CD4-positive, alpha-beta T cell treated with Interleukin-21 for 1 hour (primary cell): ENCODE measurements at places on chromosomes 7 and 10.

GRCh38 chr10:11721806-11722205 lies 20.4 kb upstream of the ECHDC3 start:
- DNase-seq = no peak

GRCh38 chr10:91366704-91367103 lies 43.4 kb upstream of the HECTD2 start:
- no peak for DNase-seq

GRCh38 chr7:92680442-92680841 lies 90.3 kb upstream of the FAM133B start:
- DNase-seq = no peak

DNA sequence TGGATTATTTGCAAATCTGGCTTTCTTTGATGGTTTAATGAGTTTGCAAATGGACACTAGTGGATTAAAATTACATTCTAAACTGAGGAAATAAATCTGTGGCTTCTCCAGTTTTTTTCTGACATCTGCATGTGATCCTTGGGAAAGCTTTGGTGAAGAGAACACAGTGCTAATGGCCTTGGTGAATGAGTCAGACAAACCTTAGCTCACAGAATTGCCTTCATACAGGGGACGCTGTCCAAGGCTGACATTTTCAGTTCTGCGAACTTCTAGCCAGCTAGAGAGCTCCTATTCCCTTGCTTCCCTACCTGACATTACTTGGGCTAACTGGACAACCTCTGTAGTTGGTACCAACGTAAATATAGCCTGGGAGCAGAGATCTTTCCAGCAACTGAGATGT lies 21.2 kb downstream of the BMPER start:
- no peak for DNase-seq

GRCh38 chr7:139823959-139824521 lies 5.0 kb upstream of the TBXAS1 start:
- no peak for DNase-seq

DNA sequence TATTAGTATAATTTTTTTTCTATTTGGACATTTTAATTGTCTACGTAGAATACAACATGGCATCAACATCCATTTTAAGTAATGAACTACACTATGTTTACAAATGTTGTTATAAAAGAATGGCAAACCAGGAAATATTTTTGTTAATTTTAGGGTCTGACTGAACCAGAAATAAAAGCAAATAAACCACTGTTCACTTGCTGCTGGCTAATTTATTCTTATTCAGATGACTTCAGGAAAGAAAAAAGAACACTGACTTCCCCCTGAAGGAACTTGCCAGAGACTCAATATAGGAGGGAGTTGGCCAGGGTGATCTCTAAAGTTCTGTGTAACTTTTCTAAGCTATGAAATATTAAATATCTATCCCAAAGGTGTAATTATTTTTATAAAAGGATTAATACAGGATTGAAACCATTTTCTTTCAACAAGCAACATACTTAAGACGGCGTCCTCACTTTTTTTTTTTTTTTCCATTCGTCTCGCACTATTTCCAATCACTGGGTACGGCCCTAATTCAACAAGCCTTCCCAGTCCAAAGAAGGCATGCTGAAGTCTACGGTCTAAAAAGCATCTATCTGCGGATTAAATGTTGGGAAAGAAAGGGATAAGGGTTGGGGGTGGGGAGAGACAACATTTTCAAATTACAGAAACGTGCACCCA lies 1.2 kb downstream of the USP6NL start:
- DNase-seq = no peak

DNA sequence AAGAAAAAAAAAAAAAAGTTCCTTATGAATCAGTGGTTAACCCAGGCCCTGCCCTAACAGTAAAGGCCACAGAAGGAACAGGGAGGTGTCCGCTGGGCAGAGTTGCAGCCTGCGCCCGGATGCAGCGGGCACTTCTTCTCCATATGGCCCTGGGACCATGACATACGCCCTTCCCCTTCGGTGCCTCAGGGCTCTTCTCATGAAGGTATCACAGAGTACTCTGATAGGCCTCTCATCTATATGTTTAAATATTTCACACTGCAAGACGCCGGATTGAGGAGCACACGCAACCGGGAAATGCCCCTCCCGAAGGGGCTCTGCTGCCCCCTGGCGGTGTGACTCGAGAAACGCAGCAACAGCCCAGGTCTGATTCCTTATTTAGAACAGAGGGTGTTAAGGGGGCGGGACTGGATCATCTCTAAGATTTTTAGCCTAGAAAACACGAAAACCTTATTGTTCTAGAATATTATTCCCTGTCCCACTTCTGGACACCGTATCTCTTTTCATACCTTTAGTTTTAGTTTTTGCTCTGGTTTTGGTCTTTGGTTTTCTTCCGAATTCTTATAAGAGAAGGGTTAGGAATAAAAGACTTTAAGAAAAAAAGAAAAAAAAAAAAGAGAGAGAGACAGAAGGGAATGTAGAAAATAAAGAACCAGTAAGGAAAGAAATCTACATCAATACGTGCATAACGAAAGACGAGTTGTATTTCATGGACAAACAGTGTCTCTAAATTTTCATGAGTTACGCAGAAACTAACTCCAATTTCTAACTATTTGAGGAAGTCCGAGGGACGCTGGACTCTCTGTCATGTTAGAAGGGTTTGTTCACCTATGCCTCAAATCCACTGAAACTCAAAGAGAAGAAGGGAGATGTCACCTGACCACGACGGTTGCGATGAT lies 12.0 kb downstream of the DAGLB start:
- DNase-seq = peak; percentile 89

DNA sequence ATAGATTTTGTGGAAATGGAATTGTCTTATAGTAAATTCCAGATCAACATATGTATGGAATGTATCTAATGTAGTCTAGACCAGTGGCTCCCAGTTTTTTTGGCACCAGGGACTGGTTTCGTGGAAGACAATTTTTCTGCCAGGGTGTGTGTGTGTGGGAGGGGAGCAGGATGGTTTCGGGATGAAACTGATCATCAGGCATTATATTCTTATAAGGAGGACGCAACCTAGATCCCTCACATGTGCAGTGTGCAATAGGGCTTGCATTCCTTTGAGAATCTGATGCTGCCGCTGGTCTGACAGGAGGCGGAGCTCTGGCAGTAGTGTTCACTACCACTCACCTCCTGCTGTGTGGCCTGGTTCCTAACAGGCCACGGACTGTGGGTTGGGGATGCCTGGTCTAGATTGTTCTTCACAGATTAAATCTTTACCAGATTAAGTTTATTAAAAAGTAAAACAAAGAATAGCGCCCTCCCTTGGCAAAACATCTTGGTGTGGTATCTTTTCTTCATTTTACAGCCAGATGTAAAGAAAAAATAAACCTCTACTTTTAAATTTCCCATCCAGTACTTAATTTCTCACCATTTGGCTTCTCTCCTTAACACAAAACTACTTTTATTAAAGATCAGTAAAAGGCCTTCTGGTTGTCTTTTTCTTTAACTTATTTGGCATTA lies 48.4 kb downstream of the SEPTIN7 start:
- DNase-seq = no peak

- DNase-seq = no peak
These were observed 22.5 kb upstream of the TNRC18 start for GRCh38 chr7:5445981-5446594.

DNA sequence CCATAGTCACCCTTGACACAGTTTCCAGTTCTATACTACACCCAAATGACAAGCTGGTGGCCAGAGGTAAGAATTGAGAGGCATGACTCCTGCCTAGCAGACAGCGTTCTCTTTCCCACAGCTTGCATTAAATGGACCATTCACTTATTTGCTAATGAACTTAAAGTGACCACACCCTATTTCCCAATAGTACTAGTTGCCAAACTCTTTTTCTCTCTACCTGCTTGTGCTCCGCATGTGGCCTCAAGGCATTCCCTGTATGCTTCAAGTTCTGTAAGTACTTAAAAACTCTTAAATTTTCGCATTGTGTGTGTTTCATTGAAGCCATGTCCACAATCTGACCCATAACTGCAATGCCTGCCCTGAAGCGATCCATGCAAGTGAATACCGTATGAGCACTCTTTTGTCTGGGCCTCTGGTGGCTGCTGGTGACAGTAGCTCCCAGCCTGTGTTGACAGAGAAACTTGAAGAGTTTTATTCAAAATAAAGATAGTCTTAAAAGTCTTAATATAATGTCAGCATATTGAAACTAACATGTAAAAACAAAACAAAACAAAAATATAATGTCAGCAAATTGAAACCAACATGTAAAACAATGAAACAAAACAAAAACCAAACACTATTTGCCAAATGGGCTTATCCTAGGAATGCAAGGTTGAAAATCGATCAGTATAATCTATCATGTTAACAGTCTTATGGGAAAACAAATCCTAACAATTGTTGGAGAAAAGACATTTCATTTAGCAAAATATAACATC lies 73.6 kb downstream of the CCSER2 start:
- DNase-seq = no peak

DNA sequence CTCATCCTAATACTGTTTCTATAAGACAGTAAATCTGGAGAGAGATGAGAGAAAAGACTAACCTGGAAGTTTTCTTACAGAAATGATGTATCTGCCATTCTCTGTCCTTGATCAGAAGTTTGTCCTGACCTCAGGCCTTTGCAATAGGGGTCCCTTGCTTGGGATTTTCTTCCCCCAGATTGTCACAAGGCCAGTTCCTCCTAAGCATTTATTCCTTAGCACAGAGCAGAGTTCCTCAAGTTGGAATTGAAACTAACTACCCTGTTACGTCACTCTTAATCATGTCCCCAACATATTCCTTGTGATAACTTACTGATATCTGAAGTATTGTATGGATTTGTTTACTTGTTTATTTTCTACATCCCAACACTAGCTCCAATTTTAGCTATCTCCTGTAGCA lies 202.1 kb downstream of the COBL start:
- no peak for DNase-seq

GRCh38 chr10:5525561-5526341 lies 990 bp downstream of the CALML3 start:
- no peak for DNase-seq

DNA sequence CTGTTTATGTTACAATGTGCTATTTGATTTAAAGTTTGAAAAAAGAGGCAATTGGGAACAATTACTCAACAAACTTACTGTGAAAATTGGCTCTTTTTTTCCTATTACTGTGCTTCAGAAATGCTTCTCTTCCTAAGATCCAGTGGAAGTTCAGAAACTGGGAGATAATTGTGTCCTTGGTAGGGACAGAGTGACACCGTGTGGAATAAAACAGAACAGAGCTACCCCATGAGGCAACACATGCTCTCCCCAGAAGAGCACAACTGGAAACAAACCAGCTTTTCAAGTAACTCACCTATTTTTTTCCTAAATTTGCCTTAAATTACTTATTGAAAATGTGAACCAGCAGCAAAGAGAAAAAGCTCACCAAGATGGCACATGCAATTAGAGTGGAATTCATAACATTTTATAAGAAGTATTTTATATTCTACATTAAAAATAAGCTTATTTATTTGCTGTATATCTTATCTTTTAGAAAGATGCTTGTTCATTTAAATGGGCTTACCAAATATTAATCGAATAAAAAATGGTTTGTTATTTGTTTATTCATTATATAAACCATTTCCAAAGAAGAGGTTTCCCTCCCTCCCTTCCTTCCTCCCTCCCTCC lies 346.1 kb upstream of the ANKRD30A start:
- no peak for DNase-seq

DNA sequence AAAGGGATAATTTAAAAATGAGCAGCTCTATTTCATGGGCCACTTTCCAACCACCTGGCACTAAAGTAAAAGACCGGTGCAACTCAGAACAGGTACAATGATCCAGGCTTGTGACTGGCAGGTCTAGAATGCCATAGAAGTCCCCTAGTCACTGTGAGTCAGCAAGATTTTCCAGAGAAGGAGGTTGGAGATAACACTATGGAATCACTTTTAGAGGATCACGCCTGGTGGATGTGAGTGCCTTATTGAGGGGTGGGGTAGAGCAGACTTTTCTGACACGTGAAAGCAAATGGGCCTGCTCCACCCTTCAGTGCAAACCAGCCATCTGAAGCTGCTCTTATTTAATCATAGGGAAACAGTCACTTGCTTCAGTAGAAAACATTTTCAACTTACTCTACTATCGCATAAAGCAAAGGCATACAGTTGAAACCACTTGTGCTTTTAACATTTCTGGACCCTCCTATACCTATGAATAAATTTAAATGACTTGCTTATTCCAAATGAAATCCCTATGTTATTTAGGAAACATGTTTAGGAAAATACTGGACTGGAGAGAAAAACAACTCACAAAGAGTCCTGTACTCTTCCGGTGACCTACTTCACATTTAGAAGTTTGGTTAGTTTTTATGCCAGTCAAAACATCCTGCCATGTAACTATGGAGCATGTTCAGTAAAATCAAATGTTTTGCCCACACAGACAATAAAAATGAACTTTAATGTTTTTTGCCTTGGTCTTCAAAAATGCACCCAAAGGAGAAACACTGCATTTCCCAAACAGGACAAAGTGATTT lies 21.5 kb upstream of the AKR1C1 start:
- no peak for DNase-seq

DNA sequence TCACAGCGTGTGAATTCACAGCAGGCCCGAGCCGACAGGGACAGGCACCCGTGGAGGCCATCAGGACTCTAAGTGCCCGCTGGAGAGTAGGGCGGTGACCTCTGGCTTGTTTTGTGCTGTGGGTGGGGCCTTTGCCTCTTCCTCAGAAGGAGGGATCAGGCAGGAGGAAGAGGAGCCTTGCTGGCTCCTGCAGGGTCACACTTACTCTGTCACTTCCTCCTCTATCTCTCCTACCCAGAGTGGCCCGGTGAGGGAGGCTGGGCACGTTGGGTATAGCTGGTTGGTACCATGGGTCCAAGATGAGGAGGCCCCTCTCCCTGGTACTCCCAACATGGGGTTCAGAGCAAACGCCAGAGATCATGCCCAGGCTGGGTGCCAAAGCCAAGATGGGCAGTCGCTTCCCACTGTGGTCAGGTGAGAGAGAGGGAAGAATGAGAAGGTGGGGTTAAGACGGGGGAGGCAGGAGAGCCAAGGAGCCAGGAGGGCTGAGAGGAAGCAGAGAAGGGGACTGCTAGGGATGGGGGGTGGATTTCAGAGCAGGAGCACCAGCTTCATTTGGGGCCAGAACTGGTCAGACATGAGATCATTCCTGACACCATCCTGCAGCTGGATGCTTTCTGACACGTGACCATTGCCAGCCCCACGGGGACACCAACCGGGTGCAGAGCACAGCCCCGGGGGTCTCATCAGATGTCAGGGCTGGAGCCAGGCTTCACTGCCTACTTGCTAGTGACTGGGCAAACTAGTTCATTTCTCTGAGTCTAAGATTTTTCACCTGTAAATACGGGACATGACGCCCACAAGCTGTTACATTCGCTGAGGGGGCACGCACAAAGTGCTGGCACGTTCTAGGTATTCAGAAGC lies 54.8 kb upstream of the CACUL1 start:
- no peak for DNase-seq

- no peak for DNase-seq
These were observed 33.5 kb upstream of the SLC26A3 start for GRCh38 chr7:107836237-107837144.

- DNase-seq = no peak
These were observed 374.9 kb upstream of the PODXL start for GRCh38 chr7:131931370-131931769.

GRCh38 chr10:47133871-47134570 lies 166.0 kb upstream of the GDF10 start:
- no peak for DNase-seq

DNA sequence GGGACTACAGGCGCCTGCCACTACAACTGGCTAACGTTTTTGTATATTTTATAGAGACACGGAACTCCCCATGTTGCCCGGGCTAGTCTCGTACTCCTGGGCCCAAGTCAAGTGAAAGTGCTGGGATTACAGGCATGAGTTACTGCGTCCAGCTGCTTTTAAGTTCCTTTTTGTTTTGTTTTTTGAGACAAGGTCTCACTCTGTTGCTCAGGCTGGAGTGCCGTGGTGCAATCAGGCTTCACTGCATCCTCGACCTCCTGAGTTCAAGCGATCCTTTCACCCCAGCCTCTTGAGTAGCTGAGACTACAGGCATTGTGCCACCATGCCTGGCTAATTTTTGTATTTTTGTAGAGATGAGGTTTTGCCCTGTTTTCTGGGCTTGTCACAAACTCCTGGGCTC lies 155.0 kb downstream of the GALNT17 start:
- no peak for DNase-seq
